ENCODE measurements at places on chromosomes 6 and 20.

DNA sequence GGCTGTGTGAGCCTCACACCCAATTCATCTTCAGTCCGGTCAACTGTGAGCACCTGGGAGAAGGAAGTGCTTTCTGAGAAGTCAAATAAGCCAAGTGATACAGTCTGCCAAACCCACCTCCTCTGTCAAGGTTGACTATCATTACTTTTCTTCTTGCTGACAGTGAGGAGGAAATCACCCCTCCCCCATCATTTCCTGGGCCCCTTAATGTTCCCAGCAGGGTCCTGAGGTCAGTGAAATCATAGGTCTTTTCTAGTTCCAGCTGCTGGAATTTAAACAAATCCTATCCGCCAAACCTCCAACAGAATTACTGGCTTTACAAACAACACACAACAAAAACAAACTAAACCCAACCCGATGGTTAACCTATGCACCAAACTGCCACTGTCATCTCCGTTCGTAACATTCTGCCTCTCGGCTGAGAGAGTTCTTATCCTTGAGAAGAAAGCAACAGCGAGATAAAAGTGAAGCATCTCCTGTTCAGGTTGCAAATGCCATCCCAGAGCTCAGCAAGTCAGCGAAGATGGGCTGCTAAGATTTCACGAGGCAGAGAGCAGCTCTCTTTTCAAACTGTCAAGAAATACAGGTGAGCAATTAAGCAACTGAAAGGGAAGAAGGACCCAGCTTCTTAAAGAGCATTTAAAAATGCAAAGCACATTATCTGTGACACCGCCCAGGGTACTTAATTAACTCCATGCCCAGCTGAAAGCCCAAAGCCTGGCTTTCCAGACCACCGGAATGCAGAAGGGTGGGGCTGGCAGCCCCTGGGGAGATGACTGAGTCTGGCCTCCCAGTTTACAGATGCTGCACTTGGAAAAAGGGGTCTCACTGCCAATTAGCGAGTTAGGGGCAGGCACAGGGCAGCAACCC, 24.7 kb downstream of the GFOD1 start:
- no peak for DNase-seq

GRCh38 chr6:4162370-4162769, 27.0 kb upstream of the ECI2 start:
- no peak for DNase-seq

DNA sequence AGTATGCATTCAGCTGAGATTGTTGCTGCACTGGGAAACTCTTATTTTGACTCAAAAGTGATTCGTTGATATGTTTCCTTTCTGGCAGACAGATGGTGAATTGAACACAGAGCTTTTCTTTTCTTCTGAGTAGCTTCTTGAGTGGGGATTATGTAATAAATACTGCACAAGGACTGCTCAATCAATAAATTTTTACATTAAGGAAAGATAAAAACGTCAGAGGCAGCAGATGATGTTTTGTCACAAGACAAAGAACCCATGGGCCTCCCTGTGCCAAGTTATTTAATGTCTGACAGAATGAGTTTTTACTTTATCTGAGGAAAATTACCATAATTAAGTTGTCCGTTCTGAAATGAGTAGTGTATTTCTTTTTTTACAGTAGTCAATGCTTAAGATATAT, 460.3 kb downstream of the UTRN start:
- DNase-seq, result no peak

- peak; percentile 28 for DNase-seq
Observed at GRCh38 chr20:43911066-43911465, 3.6 kb upstream of the TOX2 start.

DNA sequence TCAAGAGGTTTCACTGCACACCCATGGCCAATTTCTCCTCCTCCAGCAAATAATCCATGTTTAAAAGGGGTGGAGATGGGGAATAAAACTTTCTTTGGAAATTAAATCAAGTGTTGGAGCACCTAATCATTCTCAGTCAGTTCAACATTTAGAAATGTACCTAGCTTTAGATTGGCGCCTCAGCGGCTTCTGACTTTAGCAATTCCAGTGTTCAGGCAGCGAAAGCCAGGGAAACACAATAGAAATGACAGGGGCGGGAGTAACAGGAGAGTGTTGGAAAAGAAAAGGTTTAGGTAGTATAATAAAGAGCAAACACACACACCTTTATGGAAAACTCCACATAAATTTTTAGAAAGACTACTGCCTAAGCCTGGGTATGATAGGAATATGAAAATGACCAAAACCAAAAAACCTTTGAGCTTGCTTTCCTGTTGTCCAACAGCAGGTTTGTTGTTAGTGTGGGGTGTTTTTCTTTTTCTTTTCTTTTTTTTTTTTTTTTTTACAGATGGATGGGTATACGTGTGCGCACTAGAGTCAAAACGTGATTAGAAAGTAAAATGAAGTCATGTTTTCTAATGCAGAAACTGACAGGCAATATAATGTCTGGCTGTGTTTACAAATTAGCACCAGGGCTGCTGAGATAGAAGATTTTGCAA, 7.7 kb downstream of the TFAP2A start:
- DNase-seq, result no peak

DNA sequence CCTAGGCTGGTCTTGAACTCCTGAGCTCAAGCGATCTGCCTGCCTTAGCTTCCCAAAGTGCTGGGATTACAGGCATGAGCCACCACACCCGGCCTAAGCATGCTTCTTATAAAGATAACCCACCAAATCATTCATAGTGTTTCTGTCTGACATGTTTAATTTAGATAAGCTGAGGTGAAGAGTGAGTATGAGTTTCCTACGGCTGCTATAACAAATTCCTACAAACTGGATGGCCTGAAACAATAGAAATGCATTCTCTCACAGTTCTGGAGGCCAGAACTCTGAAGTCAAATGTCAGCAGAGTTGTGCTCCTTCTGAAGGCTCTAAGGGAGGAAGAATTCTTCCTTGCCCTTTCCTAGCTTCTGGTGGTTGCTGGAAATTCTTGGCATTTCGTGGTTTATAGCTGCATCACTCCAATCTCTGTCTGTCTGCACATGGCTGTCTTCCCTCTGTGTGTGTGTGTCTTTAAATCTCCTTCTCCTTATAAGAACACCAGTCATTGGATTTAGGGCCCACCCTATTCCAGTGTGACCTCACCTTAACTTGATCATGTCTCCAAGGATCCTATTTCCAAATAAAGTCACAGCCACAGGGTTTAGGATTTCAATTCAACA, 29.9 kb downstream of the MAPK13 start:
- DNase-seq, result no peak

GRCh38 chr6:53829698-53830221, 35.0 kb downstream of the LRRC1 start:
- no peak for DNase-seq

DNA sequence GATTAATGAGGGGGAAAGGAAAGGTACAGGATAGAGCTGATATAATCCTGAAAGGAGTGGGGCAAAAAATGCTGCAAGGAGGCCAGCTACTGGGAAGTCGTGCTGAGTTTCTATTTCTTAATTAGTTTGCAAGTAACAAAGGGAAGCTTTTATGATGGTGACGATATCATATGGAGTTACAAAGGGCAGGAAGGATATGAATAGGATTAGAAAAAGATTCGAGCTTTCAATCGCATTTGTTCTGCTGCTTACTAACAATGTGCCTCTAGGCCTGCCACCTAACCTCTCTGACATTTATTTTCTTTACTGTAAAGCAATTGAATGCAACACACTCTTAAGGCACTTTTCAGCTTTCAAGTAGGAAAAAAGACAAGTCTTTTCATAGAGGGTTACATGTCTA, 219.2 kb downstream of the CLVS2 start:
- DNase-seq, result no peak

DNA sequence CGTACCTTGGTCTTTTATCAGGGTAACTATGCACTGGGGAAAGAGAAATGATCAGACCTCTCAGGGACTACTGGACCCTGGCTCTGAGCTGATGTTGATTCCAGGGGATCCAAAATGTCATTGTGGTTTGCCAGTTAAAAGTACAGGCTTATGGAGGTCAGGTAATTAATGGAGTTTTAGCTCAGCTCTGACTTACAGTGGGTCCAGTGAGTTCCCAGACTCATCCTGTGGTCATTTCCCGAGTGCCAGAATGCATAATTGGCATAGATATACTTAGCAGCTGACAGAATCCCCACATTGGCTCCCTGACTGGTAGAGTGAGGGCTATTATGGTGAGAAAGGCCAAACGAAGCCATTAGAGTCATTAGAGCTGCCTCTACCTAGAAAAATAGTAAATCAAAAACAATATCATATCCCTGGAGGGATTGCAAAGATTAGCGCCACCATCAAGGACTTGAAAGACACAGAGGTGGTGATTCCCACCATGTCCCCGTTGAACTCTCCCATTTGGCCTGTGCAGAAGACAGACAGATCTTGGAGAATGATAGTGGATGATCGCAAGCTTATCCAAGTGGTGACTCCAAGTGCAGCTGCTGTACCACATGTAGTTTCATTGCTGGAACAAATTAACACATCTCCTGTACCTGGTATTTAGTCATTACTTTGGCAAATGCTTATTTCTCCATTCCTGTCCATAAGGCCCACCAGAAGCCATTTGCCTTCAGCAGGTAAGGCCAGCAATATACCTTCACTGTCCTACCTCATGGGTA, 152.4 kb downstream of the THBS2 start:
- DNase-seq, result no peak

Data from NK-92 treated with Interleukin-12 subunit alpha and Interleukin-12 subunit beta, amount 100 ng/mL, for 24 hours (cell line).